Psoas muscle (tissue), 8 donors: ENCODE measurements at places on chromosomes 6 and 20.

DNA sequence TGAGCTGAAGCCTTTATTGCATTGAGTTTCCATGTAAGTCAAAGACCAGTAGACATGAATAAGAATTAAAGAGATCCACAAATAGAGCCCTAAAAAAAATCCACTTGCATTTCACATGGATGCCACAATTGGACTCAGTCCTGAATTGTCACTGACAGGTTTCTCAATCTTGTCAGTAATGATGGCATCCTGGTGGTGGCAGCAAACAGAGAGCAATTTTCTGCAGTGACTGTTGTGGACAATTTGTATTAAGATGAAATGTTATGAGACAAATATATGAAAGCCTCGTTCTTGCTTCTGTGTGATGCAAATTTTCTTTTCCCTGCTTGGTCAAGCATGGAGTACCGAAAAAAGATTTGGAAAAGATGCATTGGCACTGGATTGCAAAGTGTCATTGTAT is 278.9 kb downstream of the SAMD5 start:
- no peaks in the 10 kb centered on the region for H3K36me3 ChIP-seq
- H3K27me3 ChIP-seq = no peaks in the 10 kb centered on the region
- H3K4me3 ChIP-seq = no peak overlapping the region
- no peaks in the 10 kb centered on the region for H3K4me1 ChIP-seq

GRCh38 chr6:84059082-84059481 is 25.5 kb downstream of the MRAP2 start:
- H3K4me3 ChIP-seq = no peak overlapping the region
- H3K36me3 ChIP-seq = no peaks in the 10 kb centered on the region
- H3K27ac ChIP-seq = no peak overlapping the region
- H3K4me1 ChIP-seq = no peaks in the 10 kb centered on the region
- H3K27me3 ChIP-seq = no peaks in the 10 kb centered on the region

DNA sequence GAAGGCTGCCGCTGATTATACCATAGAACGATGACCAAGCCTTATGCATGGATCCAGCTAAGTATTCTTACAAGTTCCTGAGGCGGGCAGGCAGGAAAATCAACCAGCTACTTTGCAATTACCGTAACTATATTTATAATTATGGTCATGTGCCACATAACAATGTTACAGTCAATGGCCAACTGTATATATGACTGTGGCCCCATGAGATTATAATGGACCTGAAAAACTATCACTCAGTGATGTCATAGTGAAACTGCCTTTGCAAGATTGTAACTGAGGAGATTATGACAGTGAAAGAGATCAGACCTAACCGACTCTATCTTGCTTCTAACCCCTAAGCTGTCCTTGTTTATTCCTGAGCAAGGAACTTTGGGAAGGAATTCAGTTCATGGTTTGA is 33.1 kb upstream of the FAM135A start:
- H3K27ac ChIP-seq = no peak overlapping the region
- no peak overlapping the region for H3K4me3 ChIP-seq
- no peaks in the 10 kb centered on the region for H3K4me1 ChIP-seq
- no peaks in the 10 kb centered on the region for H3K36me3 ChIP-seq

DNA sequence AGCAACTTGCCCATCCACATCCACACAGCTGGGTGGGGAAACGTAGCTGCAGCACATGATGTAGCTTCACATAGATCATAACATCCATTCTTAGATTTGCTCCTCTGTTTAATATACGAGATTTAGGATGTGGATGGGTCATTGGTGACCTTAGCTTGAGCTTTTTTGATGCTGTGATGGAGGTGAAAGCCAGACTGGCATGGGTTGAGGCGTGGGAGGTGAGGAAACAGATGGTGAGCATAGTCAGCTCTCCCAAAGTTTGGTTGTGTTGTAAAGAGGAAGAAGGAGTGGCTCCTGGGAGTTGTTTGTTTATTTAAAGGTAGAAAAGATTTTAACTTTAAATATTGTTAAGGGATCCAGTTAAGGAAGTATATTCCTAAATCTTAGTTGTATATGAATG is 5.3 kb downstream of the ARFGEF2 start:
- H3K27me3 ChIP-seq = no peaks in the 10 kb centered on the region
- H3K4me1 ChIP-seq = peaks cover 55% of the 10 kb centered on the region
- DNase-seq = no peak
- H3K36me3 ChIP-seq = no peaks in the 10 kb centered on the region

DNA sequence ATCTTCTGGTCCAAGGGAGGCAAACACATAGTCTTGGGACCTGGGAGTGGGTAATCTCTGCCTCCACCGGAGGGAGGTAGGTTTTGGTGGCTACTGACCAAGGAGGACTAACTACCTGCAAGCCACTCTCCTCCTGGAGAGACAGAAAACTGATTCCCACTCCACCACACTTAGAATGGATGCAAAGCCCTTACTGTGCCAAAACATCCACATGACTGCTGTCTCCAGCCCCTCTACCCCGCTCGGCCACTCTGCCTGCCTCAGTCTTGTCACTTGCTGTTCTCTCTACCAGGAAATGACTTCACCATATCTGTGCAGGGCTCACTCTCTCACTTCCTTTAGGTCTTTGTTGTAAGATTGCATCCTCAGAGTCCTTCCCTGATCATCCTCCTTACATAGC is 129.5 kb upstream of the ARG1 start:
- H3K27me3 ChIP-seq = no peaks in the 10 kb centered on the region
- no peak for DNase-seq
- no peak overlapping the region for H3K27ac ChIP-seq
- H3K4me1 ChIP-seq = no peaks in the 10 kb centered on the region

DNA sequence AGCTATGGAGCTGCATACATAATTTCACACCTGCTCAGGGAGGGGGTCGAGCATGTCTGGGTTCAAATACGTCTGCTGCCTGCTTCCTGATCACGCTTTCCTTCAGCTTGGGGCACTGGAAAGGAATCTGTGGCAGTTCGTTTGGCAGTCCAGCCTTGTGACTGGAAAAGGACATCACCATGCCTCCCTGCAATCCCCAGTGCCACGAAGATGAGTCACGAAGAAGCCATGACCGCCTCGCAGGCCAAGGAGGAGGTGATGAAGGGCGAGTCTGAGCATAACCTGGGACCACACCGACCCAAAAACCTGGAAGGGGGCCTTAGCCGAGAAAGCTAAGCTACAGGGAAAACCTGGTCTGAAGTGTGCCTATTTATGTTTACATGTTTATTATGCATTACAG is 13.1 kb downstream of the JAG1 start:
- H3K27ac ChIP-seq = peak overlapping the region; percentile 79
- peaks cover 70% of the 10 kb centered on the region for H3K36me3 ChIP-seq
- peak overlapping the region; percentile 37 for H3K4me3 ChIP-seq
- H3K4me1 ChIP-seq = peaks cover 57% of the 10 kb centered on the region
- DNase-seq = peak; percentile 44
- no peaks in the 10 kb centered on the region for H3K27me3 ChIP-seq

DNA sequence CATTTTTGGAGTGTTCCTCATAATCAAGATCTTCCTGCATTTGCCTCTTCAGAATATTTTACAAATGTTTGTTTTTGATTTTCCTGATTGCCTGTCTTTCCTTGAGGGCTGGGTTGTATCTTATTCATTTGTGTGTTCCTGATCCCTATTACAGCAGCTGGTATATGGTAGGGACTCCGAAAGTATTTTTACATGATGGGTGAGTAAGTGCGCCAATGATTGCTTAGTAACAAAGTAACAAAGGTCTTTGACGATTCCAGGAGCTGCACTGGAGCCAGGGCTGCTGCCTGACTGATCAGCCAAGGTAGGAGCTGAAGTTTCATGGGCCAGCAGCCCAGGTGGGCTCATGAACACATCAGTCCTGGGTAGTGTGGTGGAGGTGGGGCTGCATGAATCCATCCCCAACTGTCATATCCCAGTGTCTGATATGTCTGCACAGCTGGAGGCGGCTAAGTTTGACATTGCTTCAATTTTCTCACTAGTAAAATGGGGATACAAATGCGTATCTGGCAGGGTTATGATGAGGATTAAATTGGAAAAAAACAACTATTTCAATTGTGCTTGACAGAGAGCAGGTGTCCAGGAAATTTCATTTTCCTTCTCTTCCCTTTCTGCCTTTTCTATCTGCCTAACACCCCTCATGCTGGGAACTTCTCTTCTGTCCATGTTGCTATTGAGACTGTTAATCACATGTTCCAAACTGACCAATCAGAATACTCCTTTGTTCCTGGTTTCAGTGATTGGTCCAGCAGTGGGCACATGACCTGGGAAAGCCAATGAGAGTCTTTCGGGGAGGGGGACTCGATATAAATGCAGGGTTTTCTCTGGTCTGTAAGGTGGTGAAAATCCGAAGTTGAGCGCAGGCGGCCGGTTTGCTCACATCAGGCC is 90.7 kb downstream of the CDH26 start:
- no peak overlapping the region for H3K27ac ChIP-seq
- H3K4me3 ChIP-seq = no peak overlapping the region
- DNase-seq = no peak
- H3K4me1 ChIP-seq = peaks cover 24% of the 10 kb centered on the region
- no peaks in the 10 kb centered on the region for H3K36me3 ChIP-seq
- H3K27me3 ChIP-seq = no peaks in the 10 kb centered on the region

DNA sequence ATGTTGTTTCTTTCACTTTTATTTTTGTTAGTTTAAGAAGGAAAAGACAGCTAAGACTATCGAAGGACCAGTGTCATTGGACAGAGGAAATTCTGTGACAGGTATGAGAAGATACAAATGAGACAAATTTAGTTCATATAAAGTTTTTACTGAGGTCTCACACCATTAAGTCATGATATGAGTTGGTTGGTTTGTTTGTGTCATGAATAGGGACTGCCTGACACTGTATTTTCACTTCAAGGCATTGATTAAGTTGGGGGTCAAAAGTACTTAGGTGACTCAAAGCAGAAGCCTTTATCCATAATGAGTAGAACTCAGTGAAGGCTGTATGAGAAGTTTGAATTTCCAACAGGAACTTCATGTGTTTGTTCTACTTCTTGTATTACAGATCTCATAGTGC is 21.3 kb upstream of the HIVEP2 start:
- no peaks in the 10 kb centered on the region for H3K36me3 ChIP-seq
- H3K27ac ChIP-seq = no peak overlapping the region
- H3K4me3 ChIP-seq = no peak overlapping the region
- no peaks in the 10 kb centered on the region for H3K27me3 ChIP-seq

GRCh38 chr20:54174457-54175175 is 830 bp upstream of the CYP24A1 start:
- no peak for DNase-seq
- no peaks in the 10 kb centered on the region for H3K4me1 ChIP-seq
- no peaks in the 10 kb centered on the region for H3K36me3 ChIP-seq
- no peak overlapping the region for H3K4me3 ChIP-seq
- no peak overlapping the region for H3K27ac ChIP-seq
- H3K27me3 ChIP-seq = peaks cover 79% of the 10 kb centered on the region

GRCh38 chr6:146903451-146903850 is 300.8 kb upstream of the STXBP5 start:
- no peak overlapping the region for H3K4me3 ChIP-seq
- no peaks in the 10 kb centered on the region for H3K4me1 ChIP-seq
- no peak overlapping the region for H3K27ac ChIP-seq
- H3K36me3 ChIP-seq = no peaks in the 10 kb centered on the region
- no peaks in the 10 kb centered on the region for H3K27me3 ChIP-seq
- DNase-seq = no peak

DNA sequence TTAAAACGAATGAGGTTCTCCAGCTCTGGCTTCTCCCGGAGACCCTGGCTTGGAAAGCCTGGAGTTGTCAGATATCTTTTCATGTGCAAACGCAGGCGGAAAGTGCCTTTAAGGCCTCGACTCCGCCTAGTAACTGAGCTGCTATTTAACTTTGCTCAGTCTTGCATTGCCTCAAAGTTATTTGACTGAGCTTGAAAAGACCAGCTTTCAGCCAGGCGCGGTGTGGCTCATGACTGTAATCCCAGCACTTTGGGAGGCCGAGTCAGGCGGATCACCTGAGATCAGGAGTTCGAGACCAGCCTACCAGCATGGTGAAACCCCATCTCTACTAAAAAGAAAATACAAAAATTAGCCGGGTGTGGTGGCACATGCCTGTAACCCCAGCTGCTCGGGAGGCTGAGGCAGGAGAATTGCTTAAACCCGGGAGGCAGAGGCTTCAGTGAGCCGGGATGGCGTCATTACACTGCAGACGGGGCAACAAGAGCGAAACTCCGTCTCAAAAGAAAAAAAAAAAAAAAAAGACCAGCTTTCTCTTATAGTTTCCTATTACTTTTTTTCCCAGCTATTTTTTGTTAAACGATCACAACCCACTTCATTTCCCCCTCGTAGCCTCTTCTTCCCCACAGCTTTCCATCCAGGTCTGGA is 1.9 kb downstream of the GCNT2 start:
- H3K4me1 ChIP-seq = no peaks in the 10 kb centered on the region
- H3K36me3 ChIP-seq = no peaks in the 10 kb centered on the region
- no peak for DNase-seq
- peak overlapping the region; percentile 45 for H3K4me3 ChIP-seq
- no peaks in the 10 kb centered on the region for H3K27me3 ChIP-seq
- H3K27ac ChIP-seq = peak overlapping the region; percentile 71
